Cardiac septum (tissue), 1 donor: ENCODE measurements at places on chromosomes 1 and 21.

GRCh38 chr1:185450917-185451316 is 133.9 kb upstream of the IVNS1ABP start:
- DNase-seq, result no peak

DNA sequence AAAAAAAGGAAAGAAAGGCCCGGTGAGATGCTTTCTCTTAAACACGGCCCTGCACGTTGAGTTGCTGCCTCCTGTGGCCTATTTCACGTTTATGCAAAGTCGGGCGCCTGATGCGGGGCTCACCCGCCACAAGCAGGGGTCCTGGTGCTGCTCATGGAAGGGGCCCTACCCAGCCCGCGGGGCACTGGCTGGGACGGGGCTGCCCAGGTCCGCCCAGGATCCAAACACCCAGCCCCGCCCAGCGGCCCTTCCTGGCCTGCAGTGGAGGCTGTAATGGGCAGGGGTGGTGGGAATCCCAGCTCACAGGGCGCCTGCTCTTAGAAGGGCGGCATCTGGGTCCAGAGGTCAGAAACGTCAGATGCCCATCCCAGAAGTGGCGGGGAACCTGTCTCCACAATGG is 1.6 kb downstream of the COL6A2 start:
- DNase-seq, result peak; percentile 74

- DNase-seq, result peak; percentile 78
Measured at GRCh38 chr1:177209357-177209756, 38.6 kb downstream of the BRINP2 start.

DNA sequence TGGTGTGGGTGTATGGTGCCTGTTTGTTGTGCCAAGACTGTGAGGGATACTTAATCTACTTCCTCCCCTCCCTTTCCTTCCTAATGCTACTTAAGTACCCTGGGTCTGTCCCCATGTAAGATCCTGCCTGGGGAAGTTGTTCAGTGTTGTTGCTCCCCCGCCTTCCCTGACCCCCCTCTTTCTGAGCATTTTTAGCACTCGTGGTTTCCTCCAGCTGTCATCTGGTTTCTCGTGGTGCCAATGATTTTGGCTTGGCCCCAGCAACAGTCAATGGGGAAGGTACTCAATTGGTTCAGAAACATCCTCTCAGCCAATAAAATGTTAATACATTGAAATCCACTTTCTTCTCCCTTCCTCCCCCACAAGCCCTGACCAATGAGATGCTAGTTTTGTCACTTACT is 8.0 kb upstream of the B4GALT3 start:
- no peak for DNase-seq

DNA sequence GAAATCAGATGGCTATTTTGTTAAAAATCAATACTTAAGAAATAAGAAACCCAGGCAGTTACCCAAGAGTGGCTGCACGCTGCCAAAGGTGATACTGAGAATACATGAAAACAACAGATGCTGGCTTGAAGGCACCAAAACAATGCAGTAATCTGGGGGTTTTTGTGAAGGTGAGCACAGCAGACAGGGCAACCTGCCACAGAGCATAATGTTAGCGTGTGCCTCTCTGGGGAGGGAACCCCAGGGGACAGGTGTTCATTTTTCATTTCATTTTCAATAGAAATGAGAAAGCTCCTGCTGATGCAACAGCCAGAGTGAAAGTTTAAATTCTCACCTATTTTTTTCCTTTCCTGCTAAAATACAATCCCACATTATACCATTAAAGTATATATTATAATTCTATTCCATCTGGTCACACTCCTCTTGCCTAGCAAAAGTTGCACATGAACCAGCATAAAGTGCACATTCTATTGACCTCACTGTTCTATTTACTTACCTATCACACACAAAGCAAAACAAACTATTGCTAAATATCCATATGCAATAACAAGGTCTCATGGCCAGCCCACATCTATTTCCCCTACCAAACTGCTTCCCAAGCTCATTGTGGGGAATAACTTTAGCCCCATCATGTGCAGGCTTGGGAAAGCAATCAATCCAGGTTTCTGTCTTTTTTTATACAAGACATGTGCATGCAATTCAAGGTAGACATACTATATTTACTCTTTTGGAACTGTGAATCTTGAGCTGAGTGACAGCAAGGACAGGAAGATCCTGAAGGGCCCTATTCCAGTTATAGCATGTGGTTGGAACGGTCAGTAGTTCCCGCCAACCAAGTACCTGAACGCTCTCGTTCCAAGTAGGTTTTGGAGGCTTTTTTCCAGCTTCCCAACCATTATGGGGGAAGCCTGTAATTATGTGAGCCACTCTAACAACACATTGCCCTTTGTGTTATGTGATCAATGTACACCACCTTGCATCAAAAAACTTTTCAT is 173.6 kb downstream of the RERE start:
- DNase-seq, result no peak

DNA sequence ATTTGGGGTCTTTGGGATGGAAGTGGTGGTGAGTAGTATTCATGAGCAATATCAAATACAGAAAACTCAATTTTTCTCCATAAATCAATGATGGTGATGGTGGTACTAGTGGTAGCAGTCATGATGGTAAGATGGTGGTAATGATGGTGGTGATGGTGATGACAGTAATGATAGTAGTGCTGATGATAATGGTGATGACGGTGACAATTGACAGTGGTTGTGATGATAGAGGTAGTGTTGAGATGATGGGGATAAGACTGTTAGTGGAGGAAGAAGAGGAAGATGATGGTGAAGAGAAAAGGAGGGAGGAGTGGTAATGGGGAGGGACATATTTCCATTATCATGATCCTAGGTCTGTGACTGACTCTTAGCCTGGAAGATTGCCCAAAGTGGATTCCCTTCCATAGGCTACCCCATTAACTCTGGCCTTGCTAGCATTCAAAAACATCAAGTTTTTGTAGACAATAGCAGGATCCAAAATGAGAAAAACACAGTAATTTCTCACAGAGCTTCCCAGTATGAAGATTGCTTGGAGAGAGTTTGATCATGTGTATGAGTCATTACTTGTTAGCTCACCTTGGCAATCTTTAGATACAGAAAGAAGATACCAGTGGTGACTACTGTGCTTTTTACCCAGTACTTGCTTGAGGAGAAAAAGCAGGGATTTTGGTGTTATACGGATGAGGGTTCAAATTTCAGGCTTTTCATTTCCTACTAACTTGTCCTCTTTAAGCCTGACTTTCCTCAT is 93.9 kb downstream of the ATP1A1 start:
- no peak for DNase-seq

DNA sequence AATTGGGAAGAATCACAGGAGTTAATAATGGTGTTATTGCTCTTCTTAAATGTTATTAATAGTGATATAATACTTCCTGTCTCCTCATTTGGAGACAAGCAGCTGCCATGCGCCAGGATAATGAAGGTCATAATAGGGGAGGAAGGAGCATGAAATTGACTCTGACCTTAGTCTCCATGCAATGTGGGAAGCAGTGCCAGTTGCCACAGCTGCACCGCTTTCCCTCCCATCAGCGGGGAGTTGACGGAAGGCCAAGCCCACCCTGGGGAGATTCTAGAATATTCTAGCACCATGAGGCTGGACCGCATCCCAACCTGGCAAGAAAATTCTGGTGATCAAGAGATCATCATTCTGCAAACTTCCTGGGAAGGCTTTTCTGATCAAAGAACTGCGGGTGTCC is 11.0 kb upstream of the OLIG1 start:
- DNase-seq, result no peak

- DNase-seq, result no peak
Measured at GRCh38 chr1:209086486-209087192, 496.9 kb upstream of the CAMK1G start.

DNA sequence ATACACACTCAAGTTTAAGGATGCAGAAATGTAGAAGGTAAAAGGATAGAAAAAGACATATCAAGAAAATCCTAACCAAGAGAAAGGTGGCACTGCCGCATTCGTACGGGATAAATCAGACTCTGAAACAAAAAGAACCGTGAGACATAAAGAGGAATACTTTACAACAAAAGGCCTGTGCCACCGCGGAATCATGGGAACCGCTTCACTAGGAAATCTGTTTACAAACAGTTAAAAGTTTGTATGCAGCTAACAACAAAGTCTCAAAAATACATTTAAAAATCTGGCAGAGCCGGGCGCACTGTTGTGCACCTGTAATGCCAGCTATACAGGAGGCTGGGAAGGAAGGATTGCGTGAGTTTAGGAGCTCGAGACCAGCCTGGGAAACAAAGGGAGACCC is 8.1 kb downstream of the WRAP73 start:
- DNase-seq, result no peak

- no peak for DNase-seq
Measured at GRCh38 chr1:159009704-159010361, at the start of gene IFI16. Gene IFI16 (plus strand): TSS chr1:159009907. CDS start chr1:159014681, 4,774 bp downstream.

GRCh38 chr1:159960721-159961381 is 6.8 kb upstream of the SLAMF9 start:
- DNase-seq, result peak; percentile 2

DNA sequence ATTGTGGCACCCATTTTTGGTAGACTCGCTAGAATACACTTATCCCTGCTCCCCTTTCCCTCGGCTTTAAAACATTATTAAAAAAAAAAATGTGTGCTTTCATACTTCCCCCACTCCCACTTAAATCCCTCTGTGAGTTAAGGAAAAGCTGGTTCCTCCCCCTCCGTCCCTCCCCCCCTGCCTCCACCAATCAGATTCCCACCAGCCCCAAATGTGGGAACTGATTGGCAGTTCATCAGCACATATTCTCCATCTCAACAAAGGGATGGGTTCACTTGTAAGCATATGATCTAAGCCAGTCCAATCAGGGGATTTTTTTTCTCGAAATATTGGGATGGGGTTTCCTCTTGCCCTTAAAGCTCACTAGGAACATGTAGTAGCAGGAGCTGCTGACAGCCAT is 10.8 kb upstream of the FYB2 start:
- no peak for DNase-seq

- DNase-seq, result no peak
Measured at GRCh38 chr1:66282343-66282852, 251.6 kb upstream of the SGIP1 start.

DNA sequence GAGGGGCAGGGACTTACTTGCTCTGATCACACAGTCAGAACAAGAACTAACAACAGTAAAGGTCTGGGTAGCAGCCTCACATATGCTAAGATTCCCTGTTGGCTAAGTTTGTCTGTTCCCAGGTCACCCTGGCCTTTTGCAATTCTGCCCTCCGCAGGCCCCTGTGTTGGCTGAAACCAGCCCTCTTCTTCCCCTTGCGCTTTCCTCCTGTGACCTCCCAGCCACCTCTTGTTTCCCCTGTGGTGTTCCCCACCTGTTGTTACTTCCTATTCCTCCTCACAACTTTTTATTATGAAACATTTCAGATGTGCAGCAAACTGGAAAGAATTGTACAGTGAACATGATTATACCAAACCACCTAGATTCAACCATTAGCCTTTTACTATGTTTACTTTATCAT is 23.4 kb downstream of the MAPKAPK2 start:
- DNase-seq, result peak; percentile 85

DNA sequence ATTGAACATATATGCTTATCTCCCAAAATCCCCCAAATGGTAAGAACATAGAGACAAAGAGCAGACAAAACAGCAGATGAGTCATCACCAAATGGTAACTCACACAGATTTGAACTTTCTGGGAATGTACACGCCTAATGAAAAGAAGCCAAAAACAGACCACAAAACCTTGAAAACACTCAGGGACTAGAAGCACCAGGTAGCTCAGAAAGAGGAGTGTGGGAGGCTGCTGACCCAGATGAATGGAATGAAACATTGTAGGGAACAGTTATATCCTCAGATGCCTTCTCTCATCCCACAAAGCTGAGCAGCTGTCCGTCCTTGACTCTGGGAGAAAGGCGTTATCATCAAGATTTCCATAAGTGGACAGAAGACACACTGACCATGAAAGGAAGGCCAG is 307.0 kb upstream of the USP25 start:
- no peak for DNase-seq

DNA sequence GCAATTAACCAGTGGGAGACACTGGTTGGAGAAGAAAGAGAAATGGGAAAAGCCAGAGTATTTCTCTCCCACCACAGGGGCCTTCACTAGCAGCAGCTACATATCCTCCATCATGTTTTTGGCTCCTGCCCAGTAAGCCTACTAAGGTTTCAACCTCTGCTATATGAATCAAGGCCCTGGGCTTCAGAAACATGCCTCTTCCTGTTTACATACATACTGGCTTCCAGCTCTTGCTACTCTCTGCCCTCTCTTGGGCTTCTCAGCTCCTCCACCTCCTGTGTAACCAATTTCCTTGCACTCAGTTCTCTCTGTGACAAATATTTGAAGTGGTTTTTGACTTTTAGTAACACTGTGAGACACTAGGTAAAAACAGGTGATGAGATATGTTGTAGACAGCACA is 80.8 kb downstream of the LRRC7 start:
- no peak for DNase-seq

DNA sequence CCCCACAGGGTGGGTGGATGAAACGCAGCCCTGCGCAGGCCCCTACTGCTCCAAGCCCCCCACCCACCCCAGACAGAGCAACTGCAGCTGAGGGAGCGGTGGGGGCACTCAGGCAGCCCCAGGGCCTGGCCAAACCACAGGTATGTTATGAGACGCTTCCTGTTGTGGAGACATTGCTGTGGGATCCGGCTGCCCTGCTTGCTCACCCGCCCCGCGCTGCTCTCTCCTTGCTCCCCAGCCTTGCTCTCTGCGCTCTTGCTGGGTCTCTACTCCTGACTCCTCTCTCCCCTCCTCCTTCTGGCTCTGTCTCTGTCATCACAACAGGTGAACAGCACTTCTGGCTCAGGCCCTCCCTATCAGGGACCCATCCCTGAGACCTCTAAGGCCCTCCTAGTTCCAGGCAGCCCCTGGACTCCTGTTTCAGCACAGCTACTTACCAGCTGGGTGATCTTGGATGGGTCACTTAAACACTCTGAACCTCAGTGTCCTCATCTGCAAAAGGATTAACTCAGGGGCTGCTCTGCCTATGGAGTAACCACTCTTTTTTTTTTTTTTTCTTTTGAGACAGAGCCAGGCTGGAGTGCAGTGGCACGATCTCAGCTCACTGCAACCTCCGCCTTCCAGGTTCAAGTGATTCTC is 15.9 kb downstream of the COL8A2 start:
- no peak for DNase-seq

DNA sequence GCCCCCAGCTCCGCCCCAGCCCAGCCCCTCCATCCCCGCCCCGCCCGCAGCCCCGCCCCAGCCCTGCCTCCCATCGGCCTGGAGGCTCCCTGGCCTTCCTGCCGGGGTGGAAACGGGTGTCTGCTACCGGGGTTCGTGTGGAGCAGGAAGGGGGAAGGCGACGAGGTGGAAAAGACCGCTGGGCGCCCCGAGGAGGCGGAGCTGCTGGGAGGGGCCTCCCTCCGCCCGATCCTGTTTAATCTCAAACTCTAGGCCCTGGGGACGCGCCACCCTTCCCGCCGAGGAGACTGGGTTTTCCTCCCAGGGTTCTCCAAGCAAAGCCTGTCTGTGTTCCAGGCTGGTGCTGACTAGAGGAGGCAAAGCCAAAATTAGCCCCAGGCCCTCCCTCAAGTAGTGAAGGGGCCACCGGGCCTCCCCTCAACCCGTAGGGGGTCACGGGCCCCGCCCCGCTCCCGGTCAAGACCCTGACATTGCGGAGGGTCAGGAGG is 16.2 kb upstream of the TTLL10 start:
- peak; percentile 94 for DNase-seq

GRCh38 chr1:16386454-16387113 is 19.5 kb downstream of the SZRD1 start:
- no peak for DNase-seq

GRCh38 chr1:26132834-26133167 is 21.2 kb downstream of the PDIK1L start:
- no peak for DNase-seq
